Iris pigment epithelial cell (primary cell): ENCODE measurements at places on chromosomes 5 and 9.

GRCh38 chr9:26234865-26235264, 556.6 kb upstream of the TUSC1 start:
- no peak for DNase-seq

DNA sequence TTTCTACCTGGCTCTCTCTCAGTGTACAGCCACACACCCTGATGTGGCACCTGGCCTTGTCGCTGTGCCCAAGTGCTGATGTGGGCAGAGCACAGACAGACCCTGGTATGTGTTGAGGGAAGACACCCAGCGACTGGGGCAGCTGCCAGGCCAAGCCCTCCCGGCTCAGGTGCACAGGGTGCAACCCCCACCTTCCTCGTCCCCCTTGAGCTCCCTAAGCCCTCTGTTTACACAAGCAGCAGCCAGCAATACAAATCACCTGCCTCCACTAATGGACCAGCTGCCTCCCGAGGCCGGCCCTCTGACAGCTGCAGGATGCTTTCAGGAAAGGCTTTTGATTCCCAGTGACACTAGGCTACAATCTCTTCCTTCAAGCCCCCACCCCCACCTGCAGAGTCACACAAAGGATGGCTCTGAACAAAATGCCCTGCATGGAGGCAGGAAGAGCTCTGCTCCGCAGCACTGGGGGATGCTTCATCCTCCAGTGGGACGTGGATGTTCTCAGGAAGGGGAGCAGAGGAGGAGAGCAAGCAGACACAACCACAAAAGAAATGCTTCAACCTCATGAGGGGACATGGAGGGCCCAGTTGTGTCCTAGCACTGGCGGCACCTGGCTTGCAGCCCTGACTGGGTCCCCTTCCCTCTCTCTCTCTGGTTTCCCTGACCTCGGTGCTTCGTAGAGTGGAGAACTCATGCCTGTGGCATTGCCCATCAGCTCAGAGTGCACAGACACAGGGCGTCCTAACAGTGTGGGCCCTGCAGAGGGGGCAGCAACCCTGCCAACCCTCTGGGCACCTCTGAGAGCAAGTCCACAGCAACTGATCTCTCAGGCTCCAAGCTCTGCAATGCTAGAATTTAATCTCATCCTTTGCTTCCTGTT, 140.8 kb downstream of the BARX1 start:
- no peak for DNase-seq

GRCh38 chr9:121240472-121241135, 27.4 kb upstream of the GSN start:
- DNase-seq: no peak

- DNase-seq: peak; percentile 58
Observed at GRCh38 chr5:122312591-122313406, 762 bp downstream of the SNCAIP start.

- DNase-seq: peak; percentile 70
Observed at GRCh38 chr5:95770830-95771708, 39.9 kb downstream of the RHOBTB3 start.

- peak; percentile 1 for DNase-seq
Observed at GRCh38 chr5:18967637-18968036, 1020.4 kb downstream of the CDH18 start.

DNA sequence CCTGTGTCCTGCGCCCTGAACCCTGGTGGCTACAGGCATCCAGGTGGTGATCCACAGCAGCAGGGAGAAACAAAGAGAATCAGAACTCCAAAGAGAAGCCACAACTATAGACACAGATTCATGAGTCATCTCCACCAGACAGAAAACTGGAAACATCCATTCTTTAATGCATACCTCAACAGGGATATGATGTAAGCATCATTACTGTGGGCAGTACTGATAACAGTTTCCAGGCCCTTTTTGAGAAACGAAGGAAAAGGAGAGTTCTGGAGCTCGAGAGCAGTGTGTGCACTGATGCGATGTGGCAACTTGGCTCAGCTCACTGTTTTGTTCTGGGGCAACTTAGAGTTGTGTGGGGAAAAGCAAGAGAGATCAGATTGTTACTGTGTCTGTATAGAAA, 215.6 kb upstream of the ADAMTS16 start:
- DNase-seq: peak; percentile 1

GRCh38 chr5:140242890-140243585, 59.9 kb downstream of the PFDN1 start:
- DNase-seq: no peak

DNA sequence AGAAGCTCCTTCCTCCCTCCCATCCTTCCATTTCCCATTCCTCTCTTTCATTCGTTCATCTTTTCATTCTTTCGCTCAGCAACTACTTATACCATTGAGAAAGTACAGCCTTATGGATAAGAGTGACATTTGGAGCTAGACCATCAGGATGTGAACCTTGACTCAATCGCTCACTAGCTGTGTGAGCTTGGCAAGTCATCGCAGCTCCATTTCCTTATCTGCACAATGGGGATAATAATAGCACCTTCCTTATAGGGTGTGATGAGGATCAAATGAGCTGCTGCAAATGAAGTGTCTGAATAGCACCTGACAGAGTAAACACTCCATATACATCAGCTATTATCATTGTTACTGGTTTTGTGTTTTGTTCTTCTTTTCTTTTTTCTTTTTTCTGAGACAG, 28.1 kb upstream of the SYNPO start:
- DNase-seq: no peak

DNA sequence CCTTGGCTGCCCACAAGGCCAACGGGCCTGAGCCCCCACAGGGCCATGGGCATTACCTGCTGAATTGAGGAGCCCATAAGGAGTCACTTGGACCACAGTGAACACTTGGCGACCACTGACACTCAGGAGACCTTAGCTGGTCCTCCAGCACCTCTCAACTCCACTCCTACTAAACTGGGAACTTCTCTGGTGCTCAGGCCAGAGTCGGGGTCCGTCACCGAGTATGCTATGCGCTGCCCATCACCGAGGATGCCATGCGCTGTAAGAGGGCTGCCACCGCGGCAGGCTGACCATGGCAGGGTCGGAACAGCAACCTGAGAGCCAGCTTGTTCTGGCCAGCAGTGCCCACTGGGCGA, 600 bp upstream of the SQSTM1 start:
- DNase-seq: no peak

DNA sequence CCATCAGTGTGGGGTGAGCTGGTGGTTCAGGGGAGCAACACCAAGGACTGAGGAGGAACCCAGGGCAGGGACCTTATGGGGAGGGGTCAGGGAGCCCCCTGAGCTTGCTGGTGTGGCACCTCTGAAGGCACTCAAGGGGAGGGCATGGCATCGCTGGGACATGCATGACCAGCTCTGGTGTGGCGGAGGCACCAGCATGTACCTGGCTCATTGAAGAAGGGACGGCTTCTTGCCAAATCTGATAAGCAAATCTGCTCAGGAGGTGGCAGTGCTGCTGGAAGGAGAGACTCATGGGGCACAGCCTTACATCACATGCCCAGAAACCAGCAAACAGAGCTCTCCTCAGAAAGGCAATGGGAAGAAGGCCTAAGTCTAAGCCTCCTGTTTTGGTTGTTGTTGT, 421.8 kb downstream of the SEMA5A start:
- DNase-seq: no peak

DNA sequence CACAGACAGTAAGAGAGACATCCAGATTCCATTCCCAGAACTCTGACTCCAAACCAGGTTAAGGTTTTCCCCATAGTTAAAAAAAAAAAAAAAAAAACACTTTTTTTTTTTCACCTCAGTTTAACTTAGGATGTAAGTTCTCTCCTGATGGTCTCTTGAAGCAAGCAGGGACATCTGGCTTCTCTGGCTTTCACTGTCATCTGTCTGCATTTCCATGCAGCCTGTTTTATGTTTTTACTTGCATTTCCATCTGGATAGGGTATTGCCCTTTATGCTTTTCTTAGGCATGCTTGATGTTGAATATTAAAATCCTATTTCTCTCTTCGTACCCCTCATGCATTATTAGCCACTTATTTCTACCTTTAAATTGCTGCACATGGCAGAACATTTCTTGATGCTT, 135.3 kb upstream of the WWC1 start:
- no peak for DNase-seq

DNA sequence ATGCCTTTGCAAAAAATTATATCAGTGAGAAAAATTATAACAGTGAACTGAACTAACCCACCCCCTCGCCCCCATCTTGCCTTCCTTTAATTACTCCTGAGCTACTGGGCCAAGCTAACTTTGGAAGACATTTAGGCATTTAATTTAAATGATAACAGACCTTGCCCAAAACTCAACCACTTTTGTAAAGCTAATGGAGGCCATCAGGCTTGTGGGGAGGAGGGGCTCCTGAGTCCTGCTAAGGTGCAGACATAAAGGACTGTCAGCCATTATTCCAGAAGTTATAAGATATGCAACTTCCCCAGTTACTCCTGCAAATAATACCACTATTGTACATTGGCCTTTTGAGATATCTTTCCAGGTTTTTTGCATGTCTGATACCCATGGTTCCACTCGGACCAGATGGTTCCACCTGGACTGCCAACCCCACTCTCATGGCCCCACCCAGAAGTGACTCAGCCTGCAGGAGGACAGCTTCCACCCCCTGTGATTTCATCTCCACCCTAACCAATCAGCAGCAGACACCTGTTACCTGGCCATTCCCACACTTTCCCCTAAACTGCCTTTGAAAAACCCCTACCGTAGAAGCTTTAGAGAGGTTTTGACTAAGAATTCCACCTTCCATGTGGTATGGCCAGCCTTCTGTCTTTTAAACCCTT, 805.4 kb upstream of the CDH6 start:
- DNase-seq: no peak

GRCh38 chr9:31774571-31774970, 609.9 kb upstream of the ACO1 start:
- DNase-seq: no peak

- peak; percentile 98 for DNase-seq
Observed at GRCh38 chr5:16461782-16462181, 3.8 kb downstream of the ZNF622 start.

DNA sequence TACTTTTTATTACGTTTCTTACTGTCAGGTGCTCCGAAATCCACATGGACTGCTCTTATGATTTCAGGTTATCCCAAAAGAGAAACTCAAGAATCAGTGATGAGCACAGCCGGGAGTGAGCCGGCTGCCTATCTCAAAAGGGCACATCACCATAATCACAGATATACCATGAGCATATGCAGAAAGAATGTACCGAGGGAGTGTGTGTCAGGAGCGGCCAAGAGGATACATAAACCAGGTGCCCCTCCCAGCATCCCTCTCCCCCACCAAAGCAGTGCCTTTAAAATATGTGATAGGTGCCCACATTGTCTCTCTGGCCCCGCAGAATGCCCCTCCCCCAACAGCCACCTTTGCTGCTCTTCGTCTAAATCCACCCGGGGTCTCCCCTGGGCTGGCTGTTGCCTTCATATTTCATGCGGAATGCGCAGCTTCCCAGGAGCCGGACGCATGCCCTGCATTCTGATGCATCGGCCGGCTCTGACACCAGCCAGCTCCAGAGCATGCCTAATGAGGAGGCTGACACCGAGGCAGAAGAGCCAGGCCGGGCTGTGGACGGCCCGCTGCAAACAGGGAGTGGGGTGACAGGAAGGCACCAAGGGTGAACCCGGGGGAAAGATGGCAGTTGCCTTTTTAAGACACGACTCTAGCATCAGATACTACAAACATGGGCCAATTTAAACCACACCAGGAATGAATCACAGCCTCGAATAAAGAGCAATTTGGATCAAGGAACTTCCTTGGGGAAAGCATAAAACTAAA, 652.3 kb downstream of the BNC2 start:
- DNase-seq: no peak

DNA sequence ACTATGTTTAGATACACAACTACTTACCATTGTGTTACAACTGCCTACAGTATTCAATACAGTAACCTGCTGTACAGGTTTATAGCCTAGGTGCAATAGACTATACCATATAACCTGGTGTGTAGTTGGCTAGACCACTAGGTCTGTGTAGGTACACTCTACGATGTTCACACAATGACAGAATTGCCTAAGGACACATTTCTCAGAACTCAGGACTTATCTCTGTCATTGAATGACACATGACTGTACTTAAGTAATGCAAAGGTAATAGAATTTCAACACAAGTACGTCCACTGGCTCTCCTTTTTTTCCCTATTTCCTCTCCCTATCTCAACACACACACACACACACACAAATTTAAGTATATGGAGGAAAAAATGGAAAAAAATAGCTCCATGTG, 385.6 kb downstream of the CTNND2 start:
- no peak for DNase-seq

- peak; percentile 83 for DNase-seq
Observed at GRCh38 chr5:134600600-134600999, 32.0 kb downstream of the SAR1B start.

DNA sequence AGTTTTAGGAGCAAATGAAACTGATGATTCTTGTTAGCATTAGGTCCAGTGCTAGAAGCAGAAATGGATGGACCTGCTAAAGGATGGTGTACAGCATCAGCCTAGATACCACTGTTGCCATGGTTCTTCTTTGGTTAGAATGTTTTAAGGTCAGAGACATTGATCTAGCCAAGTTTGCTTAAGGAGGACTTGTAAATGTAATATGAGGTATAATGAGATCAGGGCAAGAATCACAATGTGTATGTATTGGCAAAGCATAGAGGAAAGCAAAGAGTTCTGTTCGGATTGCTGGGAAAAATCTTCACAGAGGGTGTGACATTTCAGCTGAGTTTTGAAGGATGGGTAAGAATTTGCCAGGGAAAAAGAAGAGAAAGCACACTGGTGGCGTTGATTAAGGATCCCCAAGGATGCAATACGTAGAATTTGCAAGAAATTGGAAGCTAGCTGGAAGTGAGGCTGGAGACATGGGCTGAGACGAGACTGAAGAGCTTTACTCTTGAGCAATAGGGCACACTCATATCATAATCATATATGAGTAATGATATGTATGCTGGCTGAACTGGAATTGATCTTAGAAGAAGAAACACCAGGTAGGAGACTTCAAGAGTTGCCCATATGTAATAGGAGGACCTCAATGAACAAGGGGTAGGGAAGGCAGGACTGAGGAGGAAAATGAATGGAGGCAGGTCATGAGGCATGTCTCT, 102.0 kb downstream of the ZNF462 start:
- DNase-seq: peak; percentile 70

DNA sequence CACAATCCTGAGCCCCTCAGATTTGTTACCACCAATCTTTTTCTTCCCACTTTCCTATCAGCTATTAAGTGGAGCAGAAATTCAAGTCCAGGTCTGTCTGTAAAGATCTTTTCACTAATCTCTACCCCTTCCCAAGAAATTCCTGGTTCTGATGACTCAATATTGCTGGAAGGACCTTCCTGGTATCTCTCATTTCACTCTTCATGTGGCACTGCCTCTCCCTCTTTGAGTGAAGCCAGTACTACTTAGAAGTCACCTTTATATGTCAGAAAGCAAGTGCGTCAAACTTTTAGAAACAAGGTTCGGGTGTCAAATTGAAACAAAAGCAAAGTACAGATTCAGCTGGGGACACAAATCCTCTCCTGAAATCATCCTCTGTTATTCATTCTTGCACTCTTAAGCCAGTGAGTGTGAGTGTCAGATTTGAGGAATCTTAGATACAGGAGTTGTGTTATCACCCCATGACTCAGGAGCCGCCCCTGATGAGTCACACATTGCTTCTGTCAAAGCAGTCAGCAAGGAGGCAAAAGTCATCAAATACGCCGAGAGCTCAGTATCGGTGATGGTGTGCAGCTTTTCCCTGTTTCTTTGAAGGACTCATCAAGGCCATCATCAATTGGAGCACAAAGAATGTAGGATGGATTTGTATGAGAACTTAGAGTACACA, 313.0 kb downstream of the CETN3 start:
- peak; percentile 96 for DNase-seq

GRCh38 chr5:172771439-172772111, 580 bp upstream of the DUSP1 start:
- no peak for DNase-seq
